ENCODE measurements at places on chromosomes 4 and X.

DNA sequence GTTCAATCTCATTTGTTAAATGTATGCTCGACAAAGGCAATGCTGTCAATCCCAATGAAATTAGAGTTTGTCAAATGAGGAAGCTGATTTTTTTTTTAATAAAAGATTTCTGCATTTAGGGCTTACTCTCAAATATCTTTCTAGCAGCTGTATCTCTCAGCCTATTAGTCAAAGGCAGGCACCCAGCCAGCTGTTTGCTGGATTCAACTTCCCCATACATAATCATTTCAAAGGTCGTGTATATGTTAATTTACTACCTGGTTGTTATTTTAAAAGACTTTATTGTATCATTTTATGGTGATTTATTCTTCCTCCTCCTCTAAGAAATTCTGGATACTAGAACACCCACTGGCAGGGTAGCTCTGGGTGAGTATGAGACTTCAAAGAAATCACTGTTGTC lies 27.1 kb downstream of the RAI2 start:
- DNase-seq: no peak

DNA sequence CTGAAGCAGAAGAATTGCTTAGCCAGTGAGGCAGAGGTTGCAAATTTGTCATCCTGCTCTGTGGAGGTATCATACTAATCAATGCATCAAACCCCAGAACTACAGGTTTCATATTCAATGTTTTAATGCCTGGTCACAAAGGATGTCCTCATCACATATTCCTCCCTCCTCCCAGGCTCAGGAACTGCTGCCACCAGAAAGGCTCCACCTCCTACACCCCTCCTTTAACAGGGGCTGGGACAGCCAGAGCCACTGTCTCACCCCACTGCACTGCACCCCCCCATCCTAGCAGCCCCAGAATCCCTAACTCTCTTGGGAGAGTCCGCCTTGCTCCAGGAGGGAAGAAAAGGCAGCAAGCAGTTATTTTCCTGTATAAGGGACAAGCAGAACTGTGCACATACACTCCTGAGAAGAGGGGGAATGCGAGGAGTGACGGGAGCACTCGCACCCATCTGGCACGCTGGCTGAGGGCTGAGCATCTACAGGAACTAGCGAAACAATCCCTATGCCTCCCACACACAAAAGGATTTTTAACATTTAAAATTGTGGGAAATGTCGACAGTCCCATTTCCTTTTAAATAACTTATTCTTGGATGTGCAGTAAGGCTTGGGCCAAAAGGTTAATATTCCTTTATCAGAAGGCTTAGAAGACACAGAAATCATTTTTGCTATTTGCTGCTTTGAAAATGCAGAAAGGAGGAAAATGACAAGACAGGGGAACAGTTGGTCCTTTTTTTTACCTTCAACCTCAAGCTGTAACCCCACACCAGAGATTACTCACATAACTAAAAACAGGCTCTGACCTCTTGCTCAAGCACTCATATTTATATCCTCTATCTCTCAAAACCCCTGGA lies 27.8 kb downstream of the CD99L2 start:
- no peak for DNase-seq

- no peak for DNase-seq
Measured at GRCh38 chr4:12118651-12119213, 690.0 kb upstream of the HS3ST1 start.

DNA sequence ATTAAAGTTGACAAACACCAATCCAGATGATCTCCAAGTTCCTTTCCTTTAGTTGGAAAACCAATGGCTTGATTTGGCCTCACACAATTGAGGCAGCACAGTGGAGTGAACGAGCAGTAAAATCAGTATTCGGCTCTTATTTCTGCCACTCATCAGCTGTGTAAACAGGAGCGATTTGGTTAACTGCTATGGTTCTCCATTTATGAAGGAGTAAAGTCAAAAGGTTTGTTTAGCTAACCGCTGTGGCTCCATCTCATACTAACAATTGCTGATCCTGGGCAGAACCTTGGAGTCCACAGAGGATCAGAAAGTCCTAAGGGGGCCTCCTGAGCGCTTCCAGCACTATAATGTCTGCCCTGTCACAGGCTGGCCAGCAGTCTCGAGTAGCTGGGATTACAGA lies 54.5 kb upstream of the EXOC1L start:
- no peak for DNase-seq

DNA sequence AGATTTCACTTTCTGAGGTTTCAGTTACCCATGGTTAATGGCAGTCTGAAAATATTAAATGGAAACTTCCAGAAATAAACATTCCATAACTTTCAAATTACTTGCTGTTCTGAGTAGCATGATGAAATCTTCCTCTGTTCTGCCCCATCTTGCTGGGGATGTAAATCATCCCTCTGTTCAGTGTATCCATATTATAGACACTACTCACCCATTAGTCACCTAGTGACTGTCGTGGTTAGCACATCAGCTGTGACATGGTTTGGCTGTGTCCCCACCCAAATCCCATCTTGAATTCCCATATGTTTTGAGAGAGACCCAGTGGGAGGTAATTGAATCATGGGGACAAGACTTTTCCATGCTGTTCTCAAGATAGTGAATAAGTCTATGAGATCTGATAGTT lies 125.5 kb upstream of the GIMD1 start:
- no peak for DNase-seq

- no peak for DNase-seq
Measured at GRCh38 chr4:121199742-121200561, 35.8 kb upstream of the TNIP3 start.

GRCh38 chrX:72371405-72371804 lies 65.7 kb upstream of the CITED1 start:
- DNase-seq: no peak

DNA sequence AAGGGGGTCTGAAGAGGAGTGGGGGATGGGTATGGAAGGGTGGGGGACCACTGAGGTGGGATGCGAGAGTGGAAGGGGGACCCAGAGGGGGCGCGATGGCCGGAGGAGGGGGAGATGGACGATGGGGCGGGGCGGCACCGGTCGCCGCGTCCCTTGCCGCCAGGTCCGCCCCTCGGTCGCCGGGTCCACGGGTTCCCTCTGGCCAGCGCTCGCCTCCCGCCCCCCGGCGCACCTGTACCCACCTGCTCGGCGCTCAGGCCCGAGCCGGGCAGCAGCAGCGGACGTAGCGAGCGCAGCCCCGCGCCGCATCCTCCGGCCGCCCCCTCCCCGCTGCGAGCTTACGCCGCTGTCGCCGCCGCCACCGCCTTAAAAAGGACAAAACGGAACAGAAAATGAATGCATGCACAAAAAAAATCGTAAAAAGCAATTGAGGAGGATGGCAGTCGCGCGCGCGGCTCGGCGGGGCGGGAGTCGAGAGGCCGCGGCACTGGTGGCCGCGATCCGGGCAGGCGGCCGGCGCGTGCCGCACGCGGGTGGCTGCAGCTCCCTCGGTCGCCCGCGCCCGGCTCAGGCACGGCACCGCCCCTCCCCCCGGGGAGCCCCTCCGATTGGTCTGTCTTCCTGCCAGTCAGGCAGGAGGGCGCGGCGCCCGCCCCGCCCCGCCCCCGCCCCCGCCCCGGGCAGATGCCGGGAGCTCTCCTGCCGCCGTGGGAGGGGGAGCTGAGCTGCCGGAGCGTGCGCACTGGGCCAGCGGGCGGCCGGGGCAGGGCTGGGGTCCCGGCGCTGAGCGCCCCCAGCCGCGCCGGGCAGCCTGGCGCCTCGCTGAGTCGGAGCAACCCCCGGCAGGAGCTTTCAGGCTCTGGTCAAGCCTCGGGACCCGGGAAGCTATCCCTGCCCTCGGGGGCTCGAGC lies at the start of gene JAKMIP1:
JAKMIP1 (minus strand) TSS at position 539 of the 911 bp plus-strand sequence. CDS start 87,699 bp downstream, outside the sequence.
- DNase-seq: no peak

GRCh38 chr4:17103231-17103630 lies 204.8 kb upstream of the LDB2 start:
- DNase-seq: no peak

- no peak for DNase-seq
Measured at GRCh38 chr4:152045449-152045806, 284.6 kb upstream of the GATB start.

GRCh38 chrX:330726-331150 lies 12.1 kb upstream of the GTPBP6 start:
- no peak for DNase-seq

GRCh38 chr4:25076625-25077398 lies 46.1 kb upstream of the LGI2 start:
- DNase-seq: no peak

DNA sequence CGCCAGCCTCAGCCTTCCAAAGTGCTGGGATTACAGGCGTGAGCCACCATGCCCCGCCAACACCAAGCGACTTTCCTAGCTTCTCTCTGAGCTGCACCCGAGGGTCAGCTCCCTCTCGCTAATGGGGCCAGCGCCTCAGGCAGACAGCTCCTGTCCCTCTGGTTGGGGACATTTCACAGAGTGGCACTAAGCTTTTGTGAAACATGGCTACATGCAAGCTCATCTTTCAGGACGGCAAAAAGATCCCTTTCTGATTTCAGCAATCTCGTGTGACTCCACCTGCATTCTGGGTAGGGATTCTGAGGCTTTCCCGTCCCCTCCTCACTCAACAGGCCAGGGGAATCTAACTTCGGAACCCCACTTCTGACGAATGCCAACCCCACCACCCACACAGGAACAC lies 31.0 kb upstream of the C4orf50 start:
- no peak for DNase-seq

- no peak for DNase-seq
Measured at GRCh38 chr4:85152480-85152879, 186.0 kb upstream of the WDFY3 start.

DNA sequence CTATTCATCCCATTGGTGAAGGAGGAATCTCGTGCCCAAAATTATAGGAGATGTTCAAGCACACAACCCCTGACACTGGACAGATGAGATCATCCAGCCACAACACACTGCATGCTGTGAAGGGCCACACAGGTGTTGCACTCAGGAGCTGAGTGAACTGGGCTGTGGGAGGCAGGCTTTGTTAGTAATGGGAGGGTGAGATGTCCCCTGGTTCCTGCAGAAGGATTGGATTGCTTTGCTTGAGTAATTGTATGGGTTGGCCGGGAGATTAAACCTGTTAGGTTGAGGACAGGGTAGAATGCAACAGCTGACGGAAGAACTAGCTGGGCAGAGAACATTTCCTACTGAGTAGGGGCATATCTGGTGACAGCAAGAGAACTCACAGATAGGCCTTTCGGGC lies 152.2 kb downstream of the TACR3 start:
- no peak for DNase-seq

DNA sequence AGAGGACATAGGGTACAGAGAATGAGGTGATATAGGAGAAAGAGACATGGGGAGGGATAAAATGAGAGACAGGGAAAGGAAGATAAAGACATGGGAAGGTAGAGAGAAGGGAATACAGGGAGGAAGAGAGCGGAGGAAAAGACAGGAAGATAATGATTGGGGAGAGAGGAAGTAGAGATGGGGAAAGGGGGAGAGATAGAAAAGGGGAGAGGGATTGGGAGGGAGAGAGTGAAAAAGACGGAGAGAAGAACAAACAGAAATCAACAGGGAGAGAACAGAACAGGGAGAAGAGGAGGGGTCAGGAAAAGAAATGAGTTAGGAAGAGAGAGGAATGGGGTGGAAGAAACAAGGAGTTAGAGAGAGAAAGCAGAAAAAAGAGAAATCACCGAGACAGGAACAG lies 4.6 kb downstream of the GRIPAP1 start:
- DNase-seq: no peak

GRCh38 chrX:55026840-55027239 lies 3.9 kb downstream of the ALAS2 start:
- no peak for DNase-seq

DNA sequence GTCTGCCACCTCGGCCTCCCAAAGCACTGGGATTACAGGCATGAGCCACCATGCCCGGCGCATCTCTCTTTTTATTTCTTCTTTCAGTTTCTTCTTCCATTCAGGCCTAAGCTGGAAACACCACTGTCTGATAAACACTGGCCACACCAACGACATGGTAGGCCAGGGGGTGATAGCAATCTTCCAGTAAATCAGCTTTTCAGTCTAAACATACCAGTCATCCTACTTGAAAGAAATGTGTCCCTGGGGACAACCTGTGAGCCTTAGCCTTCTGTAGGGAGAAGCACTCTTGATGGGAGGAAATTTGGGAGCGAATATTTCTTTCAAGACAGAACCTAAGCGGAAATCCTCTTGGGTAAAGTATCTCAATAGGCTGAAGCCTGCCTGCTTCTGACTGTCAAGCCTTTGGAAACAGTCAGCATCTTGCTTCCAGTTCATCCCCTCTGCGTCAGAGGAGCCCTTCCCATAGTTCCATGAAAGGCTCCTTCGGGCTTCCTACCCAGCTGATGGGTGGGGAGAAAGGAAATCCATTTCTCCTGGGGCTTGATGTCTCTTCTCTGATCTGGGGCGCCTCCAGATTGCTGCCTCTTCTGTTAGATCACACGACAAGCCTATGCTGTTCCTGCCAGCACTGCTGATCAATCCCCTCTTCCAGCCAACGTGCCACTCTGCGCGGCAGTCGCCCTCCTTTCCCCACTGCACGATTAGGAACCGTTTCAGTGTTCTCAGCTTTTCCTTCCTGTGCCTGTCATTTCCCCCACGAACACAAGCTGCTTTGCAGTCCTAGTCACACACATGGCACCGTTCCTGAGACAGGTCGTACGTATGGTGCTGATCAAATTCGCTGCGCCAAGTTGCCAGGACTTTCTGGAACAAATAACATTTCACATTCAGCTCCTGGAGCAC lies 49.5 kb upstream of the CBR4 start:
- no peak for DNase-seq

DNA sequence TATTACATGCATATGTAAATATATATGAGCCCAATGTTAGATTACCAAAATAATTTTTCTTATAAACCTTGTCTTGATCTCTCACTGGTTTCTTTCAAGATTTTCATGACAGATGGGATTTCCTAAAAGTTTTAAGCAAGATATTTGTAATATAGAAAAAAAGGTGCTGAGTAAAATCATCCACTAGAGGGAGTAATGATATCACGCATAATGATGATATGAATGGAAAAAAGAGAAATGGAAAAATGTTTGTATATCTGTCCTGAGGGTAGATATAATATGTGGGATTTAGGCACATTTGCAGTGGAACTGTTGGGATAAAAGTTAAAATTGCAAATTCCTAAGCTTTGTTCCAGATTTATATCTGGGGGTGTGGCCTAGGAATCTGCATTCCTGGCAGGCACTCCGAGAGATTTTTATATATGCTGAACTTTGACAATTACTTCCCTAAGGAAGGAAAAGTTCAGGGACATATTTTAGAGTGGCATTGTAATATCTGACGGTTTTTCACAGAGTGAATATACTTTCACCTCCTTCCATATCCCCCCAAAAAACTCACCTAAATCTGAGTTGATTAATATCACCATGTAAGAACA lies 60.5 kb downstream of the TMA16 start:
- DNase-seq: no peak

DNA sequence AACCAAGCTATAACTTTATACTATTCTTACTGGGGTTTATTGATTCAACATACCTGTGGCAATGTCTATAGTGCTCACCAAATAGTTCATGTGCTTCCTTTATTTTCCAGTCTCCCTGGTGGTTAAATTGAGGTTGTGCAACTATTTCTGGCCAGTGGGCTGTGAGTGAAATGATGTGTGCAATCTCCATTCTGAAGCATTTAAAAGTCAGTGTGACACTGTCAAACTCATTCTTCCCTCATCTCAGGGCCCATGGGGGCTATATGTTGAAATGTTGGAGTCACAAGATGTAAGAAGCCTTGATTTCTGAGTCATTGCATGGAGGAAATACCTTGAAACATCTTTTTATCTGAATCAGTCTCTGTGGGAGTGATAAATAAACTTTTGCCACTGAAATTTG lies 414.3 kb upstream of the RPS6KA3 start:
- DNase-seq: no peak

Measured in cortex of kidney (tissue), 1 donor.